ENCODE measurements at places on chromosomes 4 and X.
A peak's percentile ranks its signal among the peaks of the same experiment; 100 is the strongest.

- DNase-seq: peak; percentile 70
Observed at GRCh38 chr4:168846414-168846813, 163.6 kb downstream of the CBR4 start.

GRCh38 chr4:18798123-18798522 is 776.6 kb upstream of the LCORL start:
- DNase-seq: no peak

- DNase-seq: peak; percentile 83
Observed at GRCh38 chr4:123856689-123857545, 460.3 kb downstream of the SPRY1 start.

DNA sequence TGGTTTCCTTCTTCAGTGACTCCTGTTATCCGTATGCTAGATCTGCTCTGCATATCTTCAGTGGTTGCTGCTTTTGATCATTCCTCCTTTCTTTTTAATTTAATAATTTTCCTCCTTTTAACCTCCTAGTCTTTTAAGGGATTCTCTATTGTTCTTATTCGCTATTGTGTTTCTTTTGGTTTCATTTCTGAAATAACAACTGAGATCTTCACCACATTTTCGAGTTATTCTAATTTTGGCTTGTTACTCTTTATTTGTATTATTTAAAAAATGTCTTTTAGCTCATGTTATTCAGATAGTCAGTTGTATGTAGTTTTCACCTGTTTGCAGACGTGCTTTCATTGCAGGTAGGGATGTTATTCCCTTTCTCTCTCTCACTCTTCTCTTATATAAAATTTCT is 24.9 kb downstream of the IGFBP7 start:
- DNase-seq: no peak

- DNase-seq: no peak
Observed at GRCh38 chr4:128876200-128876599, 66.7 kb downstream of the JADE1 start.

GRCh38 chr4:152594978-152595925 is 59.4 kb upstream of the FBXW7 start:
- DNase-seq: no peak

DNA sequence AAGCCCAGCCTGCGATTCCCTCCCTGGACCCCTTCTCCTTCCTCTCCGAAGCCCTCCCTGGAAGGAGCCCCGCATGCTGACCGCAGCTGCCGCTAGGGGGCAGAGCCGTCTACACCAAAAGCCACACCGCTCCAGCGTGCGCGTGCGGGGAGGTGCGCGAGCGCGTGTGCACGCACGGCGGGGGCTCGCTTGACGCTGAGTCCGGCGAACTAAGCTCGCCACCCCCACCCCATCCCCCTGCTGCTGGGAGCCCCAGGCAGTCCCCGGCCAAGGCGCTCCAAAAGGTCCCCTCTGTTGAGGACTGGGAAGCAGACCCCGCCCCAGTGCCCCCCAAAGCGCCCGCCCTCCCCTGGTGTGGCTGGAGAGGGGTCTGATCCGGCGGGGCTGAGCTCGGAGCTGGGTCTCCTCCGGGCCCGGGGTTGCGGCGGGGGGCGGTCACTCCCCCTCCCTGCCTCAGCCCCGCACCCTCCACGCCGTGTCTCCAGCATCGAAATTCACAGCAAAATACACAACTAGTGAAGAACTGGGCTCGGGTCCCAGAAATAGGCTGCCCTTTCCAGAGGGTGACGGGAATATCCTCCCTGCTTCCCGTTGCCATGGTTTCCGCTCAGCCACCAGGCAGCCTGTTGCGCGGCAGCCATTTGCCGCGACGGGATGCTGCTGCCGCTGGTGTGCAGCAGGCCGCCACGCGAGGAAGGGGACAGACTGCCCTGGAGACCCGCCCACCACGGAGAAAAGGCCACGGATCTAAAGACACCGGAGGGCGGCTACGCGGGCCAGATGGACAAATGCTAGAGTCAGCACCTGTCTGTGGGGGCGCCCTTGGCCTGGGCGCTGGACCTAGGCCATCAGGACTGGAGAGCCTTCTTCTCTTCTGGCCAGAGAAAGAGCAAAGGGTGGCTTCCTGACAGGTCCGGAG is 11.2 kb upstream of the CCNQ start:
- peak; percentile 82 for DNase-seq

- no peak for DNase-seq
Observed at GRCh38 chr4:74056858-74057562, 18.5 kb upstream of the CXCL3 start.

GRCh38 chr4:104015680-104016079 is 295.9 kb upstream of the TACR3 start:
- peak; percentile 61 for DNase-seq

- no peak for DNase-seq
Observed at GRCh38 chrX:12843061-12843667, 23.7 kb upstream of the TLR7 start.

DNA sequence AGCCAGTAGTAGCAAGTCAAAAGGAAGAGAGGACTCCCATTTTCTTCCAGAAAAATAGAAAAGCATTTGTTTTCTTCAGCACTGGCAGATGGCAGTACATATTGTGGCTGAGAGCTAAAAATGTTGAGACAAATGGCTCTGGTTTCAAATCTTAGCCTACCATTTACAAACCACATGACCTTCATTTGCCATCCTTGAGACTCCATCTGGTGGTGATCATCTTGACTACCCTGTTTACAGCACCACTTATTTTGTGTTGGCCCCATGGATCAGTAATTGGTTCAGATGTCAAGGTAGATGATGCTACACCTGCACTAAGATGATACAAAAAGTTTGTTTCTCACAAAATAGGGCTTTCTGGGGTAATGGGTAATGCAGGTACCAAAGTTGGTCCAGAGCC is 951.8 kb upstream of the IGFBP7 start:
- DNase-seq: peak; percentile 51

GRCh38 chrX:15820106-15821073 is 30.1 kb downstream of the ZRSR2 start:
- DNase-seq: no peak

GRCh38 chr4:138945401-138945800 is 70.2 kb upstream of the NOCT start:
- no peak for DNase-seq

DNA sequence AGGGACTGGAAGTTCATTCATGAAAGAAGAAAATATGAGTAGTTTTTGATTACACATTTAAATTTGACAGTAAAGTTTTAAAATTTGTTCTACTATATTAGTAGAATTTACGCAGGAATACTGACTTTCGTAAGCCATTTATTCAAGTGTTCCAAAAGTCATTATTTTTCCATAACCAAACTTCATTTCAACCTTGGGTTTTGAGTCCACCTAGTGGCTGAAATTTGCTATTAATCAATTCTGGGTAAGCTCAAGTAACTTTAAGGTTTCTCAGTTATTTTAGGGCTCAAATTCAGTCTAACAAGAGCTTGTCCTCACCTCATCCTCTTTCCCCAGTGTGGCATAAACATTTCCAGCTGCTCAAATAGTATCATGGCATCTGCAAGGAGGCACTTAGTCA is 175.4 kb downstream of the SH3BGRL start:
- DNase-seq: peak; percentile 26

DNA sequence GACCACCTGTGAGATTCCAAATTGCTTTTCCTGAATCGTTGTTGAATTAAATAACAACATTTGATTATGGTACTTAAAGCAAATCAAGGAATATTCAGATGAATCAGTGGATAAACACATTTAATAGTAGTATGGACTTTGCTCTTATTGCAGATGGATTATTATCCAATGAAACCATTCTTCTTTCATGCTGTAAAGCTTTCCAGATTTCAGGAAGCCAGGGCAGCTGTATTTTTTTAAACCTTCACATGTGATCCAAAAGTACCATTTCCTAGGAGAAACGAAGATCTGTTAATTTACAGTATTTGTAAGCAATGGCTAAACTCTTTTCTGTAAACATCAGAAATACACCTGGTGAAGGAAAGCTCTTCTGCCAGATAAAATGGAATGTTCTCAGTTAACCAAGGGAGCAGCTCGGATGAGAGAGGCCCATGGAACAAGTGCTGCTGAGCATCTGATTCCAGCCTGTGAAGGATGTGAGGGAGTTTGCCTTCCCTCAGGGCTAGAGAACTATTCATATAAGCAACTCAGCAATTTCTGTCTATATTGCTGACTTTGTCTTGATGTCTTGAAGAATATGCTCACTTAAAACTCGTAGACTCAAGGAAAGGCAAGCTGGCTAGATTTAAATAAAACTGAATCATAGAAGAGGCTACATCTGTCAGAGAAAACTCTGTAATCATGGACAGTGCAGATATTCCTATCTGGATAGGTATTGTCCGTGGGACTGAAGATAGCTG is 94.4 kb upstream of the LIMCH1 start:
- DNase-seq: no peak

DNA sequence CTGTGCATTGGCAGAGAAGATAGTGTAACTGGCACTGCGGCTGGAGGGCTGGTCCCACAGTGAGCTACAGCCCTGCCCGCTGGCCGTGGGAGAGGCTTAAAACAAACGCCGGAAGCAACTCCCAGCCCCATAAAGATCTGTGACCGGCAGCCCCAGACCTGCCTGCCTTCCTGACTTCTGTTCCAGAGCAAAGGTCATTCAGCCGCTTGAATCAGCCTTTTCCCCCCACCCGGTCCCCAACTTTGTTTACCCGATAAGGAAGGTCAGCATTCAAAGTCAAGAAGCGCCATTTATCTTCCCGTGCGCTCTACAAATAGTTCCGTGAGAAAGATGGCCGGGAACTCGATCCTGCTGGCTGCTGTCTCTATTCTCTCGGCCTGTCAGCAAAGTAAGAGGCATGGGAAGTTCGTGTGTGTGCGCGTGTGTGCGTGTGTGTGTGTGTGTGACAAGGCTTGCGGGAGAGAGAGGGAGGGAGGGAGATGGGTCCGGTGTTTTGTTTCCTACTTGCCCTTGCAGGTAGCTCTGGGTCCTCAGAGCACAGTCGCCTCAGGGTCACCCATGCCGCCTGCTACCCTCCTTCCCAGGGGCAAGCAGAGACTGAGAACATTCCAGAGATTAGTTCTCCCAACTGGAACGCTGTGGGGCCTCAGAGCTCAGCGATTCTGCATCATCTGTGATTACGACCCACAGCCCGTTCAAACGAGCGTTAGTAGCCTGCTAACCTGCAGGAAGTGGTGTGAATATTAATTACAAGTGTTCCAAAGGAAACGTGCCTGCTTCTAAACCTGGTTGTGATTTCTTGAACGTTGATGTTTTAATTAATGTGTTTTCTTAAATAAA is at the start of gene MGST2:
Gene MGST2 (plus strand): TSS at position 130 of the 840 bp plus-strand sequence. CDS start 201 bp downstream, at position 331.
- peak; percentile 75 for DNase-seq

DNA sequence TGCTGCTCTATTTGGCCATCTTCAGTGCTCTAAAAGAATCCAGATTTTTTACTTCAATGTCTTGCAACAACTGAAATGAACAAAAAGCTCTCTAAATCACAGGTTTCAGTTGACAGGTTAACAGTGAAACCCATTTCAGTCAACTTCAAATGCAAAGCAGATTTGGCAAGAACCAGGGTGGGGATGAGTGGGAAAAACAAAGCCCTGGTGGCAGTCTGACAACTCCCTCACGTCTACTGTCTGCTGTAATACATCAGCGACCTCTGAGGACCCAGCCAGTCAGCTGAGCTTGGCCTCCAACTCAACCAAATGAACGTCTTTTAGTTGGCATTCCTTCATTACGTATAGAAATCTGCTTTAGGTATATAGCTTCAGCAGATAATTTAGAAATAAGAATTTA is 95.8 kb downstream of the COL25A1 start:
- DNase-seq: no peak

- peak; percentile 42 for DNase-seq
Observed at GRCh38 chr4:140579278-140579677, 10.5 kb upstream of the UCP1 start.

GRCh38 chr4:7967501-7968261 is 28.0 kb upstream of the AFAP1 start:
- DNase-seq: no peak

- no peak for DNase-seq
Observed at GRCh38 chr4:113447769-113448168, 313.8 kb downstream of the CAMK2D start.

DNA sequence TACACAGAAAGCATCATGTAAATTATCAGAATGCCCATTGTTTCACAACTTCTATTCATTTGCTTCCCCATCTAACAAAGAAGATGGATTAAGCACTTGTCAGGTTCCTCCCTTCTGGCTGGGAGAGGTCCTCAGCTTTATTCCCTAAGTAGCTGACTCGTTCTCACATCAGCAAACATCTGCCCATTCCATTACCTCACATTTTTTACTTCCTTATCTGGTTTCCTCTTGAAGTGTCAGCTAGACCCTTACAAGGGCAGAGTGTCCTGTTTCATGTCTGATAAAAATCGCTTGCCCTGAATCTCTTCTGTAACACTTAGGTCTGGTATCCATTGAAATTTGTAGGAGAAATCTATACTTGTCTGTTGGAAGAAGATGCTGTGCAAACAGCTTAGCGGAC is 34.7 kb downstream of the TMPRSS11A start:
- DNase-seq: no peak

DNA sequence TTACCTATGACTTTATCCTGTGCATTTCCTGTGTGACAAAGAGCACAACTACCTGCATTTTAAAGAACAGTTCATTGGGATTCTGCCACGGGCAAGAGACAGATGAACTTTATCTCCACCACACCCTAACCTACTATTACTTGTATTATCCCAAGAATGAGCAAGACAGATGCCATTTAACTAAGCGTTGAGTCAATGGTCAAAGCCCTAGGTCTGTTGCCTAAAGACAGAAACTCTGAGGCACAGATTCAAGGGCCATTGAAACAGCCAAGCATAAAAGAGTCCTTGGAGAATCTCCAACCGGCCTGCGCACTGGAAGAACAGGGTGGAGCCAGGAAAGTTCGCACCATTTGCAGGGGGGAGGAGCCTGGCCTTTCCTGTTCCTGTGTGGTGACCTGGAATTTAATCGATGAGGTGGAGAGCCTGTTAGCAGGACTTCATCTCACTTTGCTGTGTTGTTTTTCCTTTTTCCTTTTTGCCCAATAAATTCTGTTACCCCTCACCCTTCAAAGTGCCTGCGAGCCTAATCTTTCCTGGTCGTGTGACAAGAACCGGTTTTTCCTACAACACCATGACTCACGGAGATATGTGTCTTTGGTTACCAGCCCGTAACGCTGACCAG is 146.4 kb upstream of the DIAPH2 start:
- DNase-seq: peak; percentile 3

DNA sequence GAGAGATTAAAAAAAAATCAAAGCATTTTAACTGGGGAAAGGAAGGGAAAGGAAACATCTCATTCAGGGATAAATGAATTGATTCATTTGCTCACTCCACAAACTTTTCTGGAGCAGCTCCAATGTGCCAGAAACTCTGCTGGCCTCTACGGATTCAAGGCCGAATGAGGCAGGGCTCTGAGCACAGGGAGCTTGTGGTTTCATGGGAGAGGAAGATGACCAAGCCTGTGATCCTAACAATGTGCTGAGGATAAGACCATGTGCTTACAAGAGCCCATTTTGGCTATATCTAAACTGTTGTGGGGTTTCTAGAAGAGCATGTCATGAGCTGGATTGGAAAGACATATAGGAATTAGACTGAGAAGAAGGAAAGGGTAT is 137.5 kb downstream of the ZNF674 start:
- DNase-seq: no peak

GRCh38 chr4:121932212-121932974 is 19.5 kb downstream of the TRPC3 start:
- no peak for DNase-seq

Measured in GM23338 (cell line).